Mesenchymal stem cell (in vitro differentiated cells and primary cell): ENCODE measurements at places on chromosomes 4 and X.

- no peak overlapping the region for H3K27ac ChIP-seq
- no peaks in the 10 kb centered on the region for H3K27me3 ChIP-seq
- DNase-seq = no peak
- no peaks in the 10 kb centered on the region for H3K36me3 ChIP-seq
- no peaks in the 10 kb centered on the region for H3K4me1 ChIP-seq
Measured at GRCh38 chr4:80767944-80768343, 262.6 kb upstream of the BMP3 start.

DNA sequence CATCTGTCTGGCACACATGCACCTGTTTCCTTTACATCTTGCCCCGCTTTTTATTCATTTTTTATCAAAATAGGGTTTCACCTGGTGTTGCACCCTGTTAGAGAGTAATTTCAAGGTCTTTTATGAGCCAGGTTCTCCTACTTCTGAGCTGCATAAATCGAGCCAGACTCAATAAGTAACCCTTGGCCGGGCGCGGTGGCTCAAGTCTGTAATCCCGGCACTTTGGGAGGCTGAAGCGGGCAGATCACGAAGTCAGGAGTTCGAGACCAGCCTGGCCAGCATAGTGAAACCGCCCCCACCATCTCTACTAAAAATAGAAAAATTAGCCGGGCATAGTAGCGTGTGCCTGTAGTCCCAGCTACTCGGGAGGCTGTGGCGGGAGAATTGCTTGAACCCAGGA lies 1.0 kb upstream of the PPP2R3B start:
- no peaks in the 10 kb centered on the region for H3K36me3 ChIP-seq
- H3K27ac ChIP-seq = no peak overlapping the region
- H3K27me3 ChIP-seq = no peaks in the 10 kb centered on the region
- peaks cover 8% of the 10 kb centered on the region for H3K4me1 ChIP-seq
- no peak overlapping the region for H3K4me3 ChIP-seq
- no peak for DNase-seq

- no peak overlapping the region for H3K4me3 ChIP-seq
- no peak for DNase-seq
- peaks cover 5% of the 10 kb centered on the region for H3K4me1 ChIP-seq
- H3K36me3 ChIP-seq = no peaks in the 10 kb centered on the region
- H3K27ac ChIP-seq = no peak overlapping the region
Measured at GRCh38 chr4:41647383-41647782, 101.1 kb downstream of the PHOX2B start.

DNA sequence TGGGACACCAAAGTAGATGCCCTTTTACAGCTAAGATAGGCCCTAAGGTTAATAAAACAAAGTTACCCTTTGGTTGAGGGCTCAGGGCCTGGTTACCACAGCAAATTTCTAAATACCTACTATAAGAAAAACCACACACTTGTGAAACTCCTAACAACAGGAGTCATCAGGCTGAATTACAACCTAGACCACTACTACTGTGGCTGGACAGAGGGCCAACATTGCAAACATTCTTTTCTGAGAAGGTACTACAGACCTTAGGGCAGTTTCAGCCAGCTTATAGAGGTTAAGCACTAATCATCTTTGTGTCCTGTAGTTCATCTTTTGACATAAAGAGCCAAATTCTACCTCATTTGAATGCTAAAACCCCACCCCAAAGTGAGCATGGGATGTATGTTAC lies 504.0 kb downstream of the RAPGEF2 start:
- H3K27ac ChIP-seq = no peak overlapping the region
- H3K27me3 ChIP-seq = no peaks in the 10 kb centered on the region
- no peak for DNase-seq
- H3K4me3 ChIP-seq = no peak overlapping the region
- no peaks in the 10 kb centered on the region for H3K36me3 ChIP-seq

DNA sequence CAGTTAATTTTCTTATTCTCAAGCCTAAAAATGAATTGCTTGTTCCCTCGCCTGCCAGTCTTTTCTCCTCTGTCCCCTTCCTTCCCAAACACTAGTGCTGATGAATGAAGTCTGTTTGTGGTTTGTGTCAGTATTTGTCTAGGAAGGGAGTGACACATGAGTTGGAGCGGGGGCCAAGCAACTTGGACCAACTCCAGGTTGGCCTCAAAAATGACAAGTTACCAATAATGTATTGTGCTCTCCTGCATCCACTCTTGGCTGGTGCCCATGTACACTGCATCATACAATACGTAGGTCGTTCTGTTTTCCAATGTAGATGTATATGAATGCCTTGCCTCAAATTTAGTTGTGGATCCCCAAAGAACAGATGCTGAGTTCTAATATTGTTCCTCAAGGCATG lies 223.0 kb upstream of the GPC4 start:
- no peaks in the 10 kb centered on the region for H3K4me1 ChIP-seq
- H3K4me3 ChIP-seq = no peak overlapping the region
- H3K36me3 ChIP-seq = no peaks in the 10 kb centered on the region
- H3K27me3 ChIP-seq = no peaks in the 10 kb centered on the region
- DNase-seq = no peak
- H3K27ac ChIP-seq = no peak overlapping the region

GRCh38 chr4:112966701-112967488 lies 82.6 kb upstream of the ANK2 start:
- no peaks in the 10 kb centered on the region for H3K4me1 ChIP-seq
- no peak for DNase-seq
- H3K27me3 ChIP-seq = no peaks in the 10 kb centered on the region
- H3K36me3 ChIP-seq = no peaks in the 10 kb centered on the region

DNA sequence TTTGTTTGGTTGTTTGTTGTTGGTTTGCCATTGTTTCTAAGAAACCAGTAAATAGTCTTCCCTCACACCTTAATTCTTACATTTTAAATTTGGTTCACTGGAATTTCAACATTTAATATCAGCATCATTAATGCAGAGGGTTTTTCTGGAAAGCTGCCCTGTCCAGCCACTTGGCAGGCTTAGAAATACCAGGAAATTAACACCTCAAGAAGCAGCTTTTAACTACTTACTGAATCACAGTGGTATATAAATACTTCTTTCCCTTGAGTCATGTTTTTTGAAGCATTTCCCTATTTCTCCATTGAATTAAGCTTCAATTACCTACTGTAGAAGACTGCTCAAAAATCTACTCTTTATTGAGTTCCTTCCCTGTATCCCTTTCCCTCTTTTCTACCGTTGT lies 1221.1 kb upstream of the ADGRL3 start:
- no peak for DNase-seq
- H3K4me3 ChIP-seq = no peak overlapping the region
- no peaks in the 10 kb centered on the region for H3K36me3 ChIP-seq
- H3K27me3 ChIP-seq = no peaks in the 10 kb centered on the region

- DNase-seq = no peak
- H3K4me3 ChIP-seq = no peak overlapping the region
- H3K27me3 ChIP-seq = no peaks in the 10 kb centered on the region
- H3K27ac ChIP-seq = peak overlapping the region; percentile 80
- no peaks in the 10 kb centered on the region for H3K36me3 ChIP-seq
Measured at GRCh38 chr4:7207628-7208231, 15.4 kb downstream of the SORCS2 start.

DNA sequence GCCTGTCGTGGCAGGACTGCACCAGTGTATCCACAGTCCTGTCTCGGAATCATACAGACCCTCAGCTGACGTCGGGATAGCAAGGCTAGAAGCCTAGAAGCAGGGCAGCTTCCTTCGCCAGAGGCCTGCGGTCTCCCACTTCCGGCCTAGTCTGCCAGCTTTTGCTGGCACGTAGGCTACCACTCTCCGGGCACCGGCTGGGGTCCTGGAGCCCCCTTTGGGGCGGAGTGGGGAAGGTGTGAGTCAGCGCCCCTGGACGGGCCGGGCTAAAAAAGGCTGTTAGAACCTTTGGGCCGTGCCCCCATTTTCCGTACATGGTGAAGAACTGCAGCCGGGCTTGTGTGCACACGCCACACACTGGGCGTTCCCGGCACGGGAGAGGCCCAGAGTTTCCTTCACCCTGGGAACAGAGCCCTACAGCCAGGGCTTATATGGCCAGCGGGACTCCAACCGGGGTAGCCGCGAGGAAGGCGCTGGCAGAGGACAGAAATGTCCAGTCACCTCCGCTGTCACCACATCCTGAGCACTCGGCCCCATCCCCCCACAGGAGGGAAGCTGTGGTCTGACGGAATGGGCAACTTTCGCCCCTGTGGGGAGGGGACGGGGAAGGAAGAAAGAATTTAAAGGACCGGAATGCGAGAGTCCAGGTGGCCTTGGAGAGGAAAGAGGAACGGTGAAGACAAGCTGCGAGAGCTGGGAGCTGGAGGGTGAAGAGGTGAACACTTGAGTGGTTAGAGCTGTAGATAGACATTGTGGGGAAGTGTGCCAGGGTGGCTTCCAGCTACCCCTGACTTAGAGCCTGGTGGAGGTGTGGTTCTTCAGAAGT lies 4.6 kb downstream of the MAGIX start:
- H3K4me1 ChIP-seq = peaks cover 8% of the 10 kb centered on the region
- no peaks in the 10 kb centered on the region for H3K36me3 ChIP-seq
- H3K27ac ChIP-seq = peak overlapping the region; percentile 73
- peak overlapping the region; percentile 2 for H3K4me3 ChIP-seq
- no peaks in the 10 kb centered on the region for H3K27me3 ChIP-seq
- DNase-seq = peak; percentile 84

DNA sequence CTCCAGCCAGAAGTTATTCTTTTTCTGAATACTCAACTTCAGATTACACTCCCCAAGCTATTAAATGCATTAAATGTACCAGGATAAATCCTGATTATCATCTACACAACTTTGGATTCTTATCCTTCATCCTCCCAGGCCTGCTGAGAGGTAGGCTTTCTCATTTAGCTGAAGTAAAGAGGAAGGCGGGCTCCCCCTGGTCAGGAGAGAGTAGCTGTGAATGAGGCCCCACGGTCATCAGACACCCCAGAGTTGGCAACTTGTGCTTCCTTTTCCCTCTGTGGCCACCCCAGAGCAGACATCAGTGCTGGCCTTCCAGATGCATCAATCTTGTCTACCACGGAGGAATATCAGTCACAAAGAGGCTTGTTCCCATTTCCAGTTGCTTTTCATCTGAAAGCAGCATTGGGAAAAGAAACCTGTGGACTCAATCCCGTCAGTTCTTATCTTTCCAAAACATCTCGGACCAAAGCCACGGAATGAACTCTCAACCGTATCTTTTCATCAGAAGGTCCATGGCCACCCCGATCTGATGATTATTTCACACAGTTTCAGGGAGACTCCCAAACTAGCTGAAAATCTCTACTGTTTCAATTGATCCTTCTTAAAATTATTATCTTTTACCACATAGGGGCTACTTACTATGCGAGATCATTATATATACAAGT lies 79.2 kb downstream of the FBXO8 start:
- no peak overlapping the region for H3K4me3 ChIP-seq
- H3K27ac ChIP-seq = no peak overlapping the region
- DNase-seq = no peak
- H3K4me1 ChIP-seq = no peaks in the 10 kb centered on the region
- no peaks in the 10 kb centered on the region for H3K27me3 ChIP-seq

DNA sequence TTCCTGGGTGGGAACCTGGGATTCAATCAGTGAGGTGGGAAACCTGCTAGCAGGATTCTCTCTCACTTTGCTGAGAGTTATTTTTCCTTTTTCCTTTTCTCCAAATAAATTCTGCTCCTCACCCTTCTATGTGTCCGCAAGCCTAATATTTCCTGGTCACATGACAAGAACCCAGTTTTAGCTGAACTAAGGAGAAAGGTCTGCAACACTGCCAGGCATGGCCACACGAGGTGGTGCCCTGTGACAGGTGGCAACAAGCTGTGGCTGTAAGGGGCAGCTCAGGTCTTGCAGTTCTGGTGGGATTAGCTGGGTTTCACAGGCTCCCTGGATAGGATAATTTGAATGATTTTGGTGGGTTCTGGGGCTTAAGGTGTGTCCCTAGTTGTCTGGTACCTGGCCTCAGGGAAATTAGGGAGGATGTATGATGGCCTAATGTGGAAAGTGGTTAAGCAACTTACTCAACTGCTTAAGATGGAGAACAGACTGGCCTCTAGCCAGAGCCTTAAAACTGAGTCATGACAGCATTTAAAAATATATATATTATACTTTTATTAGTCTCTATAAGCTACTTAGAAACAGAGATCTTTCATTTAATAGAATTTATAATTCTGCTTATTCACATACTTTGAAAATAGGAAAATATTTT lies 215.0 kb downstream of the IL15 start:
- no peaks in the 10 kb centered on the region for H3K27me3 ChIP-seq
- no peak overlapping the region for H3K4me3 ChIP-seq
- no peak overlapping the region for H3K27ac ChIP-seq
- no peak for DNase-seq
- peaks cover 2% of the 10 kb centered on the region for H3K4me1 ChIP-seq

- peaks cover 13% of the 10 kb centered on the region for H3K4me1 ChIP-seq
- no peak overlapping the region for H3K27ac ChIP-seq
- H3K4me3 ChIP-seq = no peak overlapping the region
- no peaks in the 10 kb centered on the region for H3K27me3 ChIP-seq
- H3K36me3 ChIP-seq = peaks cover 9% of the 10 kb centered on the region
Measured at GRCh38 chrX:153582896-153583295, 16.0 kb downstream of the CCNQ start.

GRCh38 chrX:123803331-123803983 lies 56.4 kb upstream of the XIAP start:
- H3K36me3 ChIP-seq = no peaks in the 10 kb centered on the region
- H3K27ac ChIP-seq = no peak overlapping the region
- no peak overlapping the region for H3K4me3 ChIP-seq
- peaks cover 2% of the 10 kb centered on the region for H3K4me1 ChIP-seq
- no peaks in the 10 kb centered on the region for H3K27me3 ChIP-seq
- DNase-seq = peak; percentile 93

DNA sequence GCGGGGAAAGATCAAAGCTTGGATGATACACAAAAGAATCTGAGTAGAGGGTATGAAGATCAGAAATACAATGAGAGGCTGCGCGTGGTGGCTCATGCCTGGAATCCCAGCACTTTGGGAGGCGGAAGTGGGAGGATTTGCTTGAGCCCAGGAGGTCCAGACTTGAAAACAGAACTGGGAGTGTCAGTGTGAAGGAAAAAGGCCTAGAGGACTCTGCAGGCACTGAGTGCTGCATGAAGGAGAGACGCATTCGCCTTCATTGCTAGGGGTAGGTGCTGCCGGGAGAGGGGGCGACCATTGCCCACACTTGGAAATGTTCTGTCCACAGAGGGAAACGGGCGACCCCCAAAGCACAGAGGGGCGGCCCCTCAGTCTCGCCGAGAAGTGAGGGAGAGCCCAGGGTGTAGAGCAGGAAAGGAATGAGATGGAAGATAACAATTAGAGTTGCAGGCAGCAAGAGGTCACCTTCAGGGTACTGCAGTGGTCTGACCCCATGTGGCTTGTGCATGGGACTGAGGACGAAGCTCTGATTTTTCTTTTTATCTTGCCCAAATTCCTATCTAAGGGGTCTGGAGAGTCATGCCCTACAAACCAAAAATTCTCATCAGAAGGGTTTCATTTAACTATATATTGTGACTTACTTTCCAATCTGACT lies 31.8 kb upstream of the ARSD start:
- DNase-seq = no peak
- peaks cover 18% of the 10 kb centered on the region for H3K36me3 ChIP-seq
- no peak overlapping the region for H3K27ac ChIP-seq
- H3K27me3 ChIP-seq = peaks cover 22% of the 10 kb centered on the region

GRCh38 chrX:49064303-49064702 lies 5.5 kb downstream of the CCDC120 start:
- no peak overlapping the region for H3K4me3 ChIP-seq
- no peak overlapping the region for H3K27ac ChIP-seq
- H3K27me3 ChIP-seq = no peaks in the 10 kb centered on the region
- peaks cover 63% of the 10 kb centered on the region for H3K36me3 ChIP-seq
- no peak for DNase-seq

- no peaks in the 10 kb centered on the region for H3K27me3 ChIP-seq
- no peak overlapping the region for H3K27ac ChIP-seq
- no peak overlapping the region for H3K4me3 ChIP-seq
- no peak for DNase-seq
- H3K4me1 ChIP-seq = peaks cover 2% of the 10 kb centered on the region
Measured at GRCh38 chr4:95213366-95213765, 335.4 kb downstream of the UNC5C start.
